ENCODE measurements at places on chromosomes 16 and 17.

DNA sequence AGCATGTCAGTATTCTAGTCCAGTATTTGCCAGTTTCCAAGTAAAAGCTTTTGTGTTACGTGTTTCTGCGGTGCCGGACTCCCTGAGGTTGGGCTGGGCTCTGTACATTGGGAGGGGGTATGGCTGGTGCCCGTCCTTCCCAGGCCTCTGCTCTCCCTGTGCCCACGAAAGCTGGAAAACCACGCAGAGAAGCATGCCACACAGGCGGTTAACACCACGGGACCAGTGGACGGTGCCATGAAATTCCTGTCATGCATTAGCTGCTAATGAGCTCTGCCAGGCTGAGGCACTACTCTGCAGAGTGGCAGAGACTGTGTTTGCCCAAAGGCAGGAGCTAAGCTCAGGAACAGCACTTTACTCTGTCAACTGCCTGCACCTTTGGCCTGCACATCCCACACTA lies 8.1 kb downstream of the SMIM5 start:
- no peak for DNase-seq

DNA sequence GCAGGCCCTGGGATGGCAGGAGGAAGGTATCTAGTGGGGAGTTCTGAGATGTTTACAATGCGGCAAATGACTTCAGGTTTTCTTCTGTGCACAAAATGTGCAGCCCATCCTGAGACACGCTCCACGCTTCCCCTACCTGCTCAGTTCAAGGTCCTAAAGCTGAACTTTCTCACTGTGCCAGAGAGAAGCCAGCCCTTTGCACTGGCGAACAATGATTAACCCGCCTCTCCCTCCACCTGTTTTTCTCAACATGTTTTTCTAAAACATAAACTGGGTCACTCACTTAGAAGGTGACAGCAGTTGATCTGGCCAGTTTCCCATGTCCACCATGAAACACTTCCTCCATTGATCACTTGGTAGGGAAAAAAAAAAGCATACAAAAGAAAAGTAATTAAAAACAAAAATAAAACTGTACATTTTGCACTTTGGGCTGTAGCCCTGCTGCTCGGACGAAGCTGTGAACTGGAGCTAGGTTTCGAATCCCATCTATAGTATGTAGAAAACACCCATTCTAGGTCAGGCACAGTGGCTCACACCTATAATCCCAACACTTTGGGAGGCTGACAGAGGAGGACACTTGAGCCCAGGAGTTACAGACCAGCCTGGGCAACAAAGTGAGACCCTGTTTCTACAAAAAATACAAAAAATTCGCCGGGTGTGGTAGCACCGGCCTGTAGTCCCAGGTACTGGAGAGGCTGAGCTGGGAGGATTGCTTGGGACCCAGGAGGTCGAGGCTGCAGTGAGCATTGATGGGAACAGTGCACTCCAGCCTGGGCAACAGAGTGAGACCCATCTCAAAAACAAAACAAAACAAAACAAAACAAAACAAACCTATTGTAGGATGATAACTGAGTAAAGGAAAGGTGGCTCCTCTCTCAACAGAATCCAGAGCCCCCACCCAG lies 6.1 kb upstream of the G6PC1 start:
- DNase-seq = no peak

DNA sequence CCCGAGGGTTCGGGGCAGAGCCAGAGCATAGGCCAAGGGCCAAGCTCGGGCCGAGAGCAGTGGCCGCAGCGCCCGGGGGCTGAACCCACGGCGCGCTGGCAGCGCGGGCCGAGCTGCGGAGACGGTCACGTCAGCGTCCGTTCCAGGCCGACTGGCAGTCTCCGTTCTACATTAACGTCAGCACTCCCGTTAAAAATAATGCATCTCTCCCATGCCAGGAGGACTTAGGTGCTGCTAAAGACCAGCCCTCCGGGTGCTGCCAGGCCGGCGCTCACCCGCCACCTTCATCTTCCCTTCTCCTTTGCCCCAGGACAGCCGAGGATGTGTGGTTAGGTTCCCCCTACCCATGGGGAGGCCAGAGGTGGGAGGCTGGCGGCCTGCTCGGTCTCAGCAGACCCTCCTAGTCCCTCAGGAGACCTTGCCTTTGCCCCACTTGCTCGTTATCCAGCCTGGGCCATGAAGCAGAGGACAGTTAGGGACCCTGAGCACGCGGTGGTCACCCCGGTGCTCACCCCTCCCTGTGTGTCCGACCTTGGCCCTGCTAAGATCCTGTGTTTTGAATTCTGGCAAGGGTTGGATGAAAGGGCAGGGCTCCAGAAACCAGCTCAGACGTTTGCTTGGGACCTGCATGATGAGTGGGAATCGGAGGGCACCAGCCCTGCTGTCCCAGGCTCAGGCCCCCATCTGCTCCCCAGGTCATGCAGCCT lies 572 bp downstream of the MPG start:
- DNase-seq = peak; percentile 59

GRCh38 chr16:715477-716199 lies 720 bp downstream of the METRN start:
- peak; percentile 43 for DNase-seq

GRCh38 chr16:71954699-71955195 lies 45.5 kb downstream of the PKD1L3 start:
- no peak for DNase-seq

- peak; percentile 91 for DNase-seq
Measured at GRCh38 chr17:12463102-12463501, 202.6 kb upstream of the MYOCD start.

DNA sequence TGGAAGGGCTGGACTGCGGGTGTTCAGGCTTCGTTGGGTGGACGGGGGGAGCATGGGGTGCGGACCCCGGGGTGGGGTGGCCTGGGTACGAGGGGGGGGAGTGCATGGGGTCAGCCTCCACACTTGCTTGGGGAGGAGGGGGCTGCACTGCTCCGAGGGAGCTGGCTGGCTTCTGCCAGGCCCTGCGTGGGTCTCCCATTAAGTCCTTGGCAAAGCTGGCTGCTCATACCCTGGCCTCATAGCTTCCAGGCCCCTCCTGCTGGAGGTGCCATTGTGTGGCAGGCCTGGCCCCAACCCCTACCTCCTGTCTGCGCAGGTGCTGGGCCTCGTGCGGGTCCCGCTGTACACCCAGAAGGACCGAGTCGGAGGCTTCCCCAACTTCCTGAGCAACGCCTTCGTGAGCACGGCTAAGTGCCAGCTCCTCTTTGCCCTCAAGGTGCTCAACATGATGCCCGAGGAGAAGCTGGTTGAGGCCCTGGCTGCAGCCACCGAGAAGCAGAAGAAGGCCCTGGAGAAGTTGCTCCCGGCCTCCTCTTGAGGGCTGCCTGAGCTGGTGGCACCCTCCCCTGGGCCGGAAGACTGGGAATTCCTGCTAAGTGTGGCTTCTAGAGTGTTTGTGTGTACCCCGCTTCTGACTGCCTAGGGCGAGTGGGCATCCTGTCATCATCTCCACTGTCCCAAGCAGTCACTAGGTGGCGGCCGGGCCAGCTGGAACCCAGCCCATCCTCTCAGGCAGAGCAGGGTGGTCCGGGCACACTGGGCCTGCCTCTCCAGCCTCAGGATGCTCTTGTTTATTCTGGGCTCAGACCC lies 1.5 kb downstream of the NUDT16L1 start:
- peak; percentile 23 for DNase-seq

- DNase-seq = peak; percentile 69
Measured at GRCh38 chr17:76053246-76054111, 18.8 kb downstream of the SRP68 start.

DNA sequence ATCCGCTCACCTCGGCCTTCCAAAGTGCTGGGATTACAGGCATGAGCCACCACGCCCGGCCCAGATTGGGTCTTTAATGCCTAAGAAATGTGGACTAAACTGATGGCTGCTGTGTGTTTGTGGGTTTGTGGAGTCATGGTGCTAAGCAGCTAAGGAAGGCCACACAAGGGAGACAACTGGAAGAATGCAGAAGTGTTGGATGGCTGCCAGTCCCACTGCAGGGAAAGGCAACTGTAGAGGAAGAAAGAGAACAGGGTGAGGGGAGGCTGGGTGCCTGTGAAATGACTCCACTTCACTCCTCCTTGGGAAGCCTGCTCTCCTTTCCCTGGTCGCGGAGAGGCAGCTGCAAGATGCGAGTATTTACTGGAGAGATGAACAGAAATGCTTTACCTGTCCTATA lies 23.5 kb upstream of the SIAH1 start:
- peak; percentile 88 for DNase-seq

GRCh38 chr17:78781104-78781892 lies 775 bp downstream of the CYTH1 start:
- DNase-seq = peak; percentile 50

DNA sequence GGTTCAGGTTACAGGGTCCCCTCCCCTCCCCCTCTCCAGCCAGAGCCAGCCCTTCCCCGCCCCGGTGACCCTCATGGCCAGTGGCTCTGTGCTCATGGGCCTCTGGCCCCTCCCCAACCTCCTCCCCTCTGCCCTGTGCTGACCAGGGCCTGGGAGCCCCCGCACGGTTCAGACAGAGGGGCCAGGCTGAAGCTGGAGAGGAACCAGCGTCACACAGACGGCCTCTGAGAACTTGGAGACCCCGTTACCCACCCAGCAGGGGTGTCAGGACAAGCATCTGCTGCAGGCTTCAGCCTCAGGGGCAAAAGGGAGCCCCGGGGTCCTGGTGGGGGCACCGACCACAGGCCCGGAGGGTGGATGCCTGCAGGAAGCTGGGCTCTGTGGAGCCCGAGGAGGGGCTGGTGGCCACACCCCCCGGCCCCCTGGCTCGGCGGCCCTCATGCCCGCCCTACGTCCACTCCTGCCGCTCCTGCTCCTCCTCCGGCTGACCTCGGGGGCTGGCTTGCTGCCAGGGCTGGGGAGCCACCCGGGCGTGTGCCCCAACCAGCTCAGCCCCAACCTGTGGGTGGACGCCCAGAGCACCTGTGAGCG lies at the start of gene WFIKKN1:
TSS of gene WFIKKN1 (plus strand) at position 171 of the 591 bp plus-strand sequence. CDS start at position 440, 269 bp downstream.
- DNase-seq = no peak

DNA sequence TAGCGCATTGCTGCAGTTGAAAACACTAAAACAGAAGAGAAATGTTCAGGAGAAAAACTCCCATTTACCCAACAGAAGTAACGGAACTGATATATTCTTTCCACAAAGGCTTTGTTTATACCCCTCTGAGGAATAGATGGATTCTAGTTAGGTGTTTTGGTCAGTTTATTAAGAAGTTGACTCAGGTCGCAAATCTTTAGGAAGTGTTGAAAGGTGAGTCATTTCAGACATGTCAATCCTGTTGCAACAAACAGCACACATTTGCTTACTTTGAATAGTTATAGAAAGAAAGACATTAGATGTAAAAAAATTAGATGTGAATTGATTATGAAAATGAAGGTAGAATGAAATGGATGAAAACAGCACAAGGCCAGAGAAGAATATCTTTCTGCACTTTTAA lies 941.0 kb downstream of the KCNJ2 start:
- DNase-seq = no peak

DNA sequence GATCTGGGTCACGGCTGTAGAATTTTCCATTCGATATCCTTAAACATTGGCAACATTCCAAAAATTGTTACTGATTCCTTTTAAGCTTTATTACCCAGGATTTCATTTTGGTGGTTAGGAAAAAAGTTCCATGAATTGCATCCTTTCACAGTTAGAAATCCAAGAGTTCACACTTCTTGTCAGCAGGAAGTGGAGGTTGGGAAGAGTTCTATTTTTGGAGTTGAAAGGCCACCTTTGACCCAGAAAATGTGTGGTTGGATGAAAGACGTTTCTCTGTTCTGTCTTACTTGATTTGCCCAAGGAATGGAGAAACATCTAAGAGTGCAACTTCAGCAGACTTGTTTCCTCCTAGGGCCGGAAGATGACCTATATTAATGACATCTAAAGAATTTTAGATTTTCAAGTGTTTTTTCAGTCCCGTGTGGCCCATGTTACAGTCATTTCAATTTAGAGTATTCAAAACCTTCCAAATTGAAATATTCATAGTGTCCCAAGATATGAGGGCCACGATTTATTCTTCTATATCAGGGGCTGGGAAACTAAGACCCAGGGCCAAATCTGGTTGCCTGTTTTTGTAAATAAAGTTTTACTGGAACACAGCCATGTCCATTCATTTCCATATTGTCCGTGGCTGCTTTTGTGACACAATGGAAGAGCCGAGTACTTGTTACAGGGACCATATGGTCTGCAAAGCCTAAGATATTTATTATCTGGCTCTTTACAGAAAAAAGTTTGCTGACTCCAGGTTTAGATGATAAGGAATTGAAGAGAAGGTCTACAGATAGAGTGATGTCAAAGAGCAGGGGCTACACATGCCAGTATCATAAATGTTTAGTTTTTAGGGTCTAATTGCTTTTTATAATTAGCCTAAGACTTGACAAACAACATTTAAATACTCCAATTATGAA lies 50.2 kb downstream of the CDK5R1 start:
- peak; percentile 88 for DNase-seq

DNA sequence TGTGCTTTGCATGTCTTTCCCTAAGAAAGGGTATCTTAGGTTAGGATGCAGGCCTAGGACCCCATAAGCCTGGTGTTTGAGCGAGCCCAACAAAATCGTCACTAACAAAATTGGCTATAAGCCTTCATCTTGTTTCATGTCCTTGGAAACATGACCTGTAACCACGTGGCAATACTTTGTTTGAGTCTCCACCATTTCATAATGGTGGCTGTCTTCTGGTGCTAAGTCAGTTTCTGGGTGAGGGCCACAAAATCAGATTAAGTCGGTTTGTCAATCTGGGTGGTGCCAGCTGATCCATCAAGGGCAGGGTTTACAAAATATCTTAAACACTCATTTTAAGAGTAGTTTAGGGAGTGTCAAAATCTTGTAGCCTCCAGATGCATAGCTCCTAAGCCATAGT lies 33.0 kb downstream of the C16orf54 start:
- DNase-seq = no peak

- peak; percentile 92 for DNase-seq
Measured at GRCh38 chr17:19386051-19386929, 700 bp downstream of the MFAP4 start.

GRCh38 chr17:55426851-55427586 lies 5.4 kb upstream of the MMD start:
- DNase-seq = peak; percentile 27

DNA sequence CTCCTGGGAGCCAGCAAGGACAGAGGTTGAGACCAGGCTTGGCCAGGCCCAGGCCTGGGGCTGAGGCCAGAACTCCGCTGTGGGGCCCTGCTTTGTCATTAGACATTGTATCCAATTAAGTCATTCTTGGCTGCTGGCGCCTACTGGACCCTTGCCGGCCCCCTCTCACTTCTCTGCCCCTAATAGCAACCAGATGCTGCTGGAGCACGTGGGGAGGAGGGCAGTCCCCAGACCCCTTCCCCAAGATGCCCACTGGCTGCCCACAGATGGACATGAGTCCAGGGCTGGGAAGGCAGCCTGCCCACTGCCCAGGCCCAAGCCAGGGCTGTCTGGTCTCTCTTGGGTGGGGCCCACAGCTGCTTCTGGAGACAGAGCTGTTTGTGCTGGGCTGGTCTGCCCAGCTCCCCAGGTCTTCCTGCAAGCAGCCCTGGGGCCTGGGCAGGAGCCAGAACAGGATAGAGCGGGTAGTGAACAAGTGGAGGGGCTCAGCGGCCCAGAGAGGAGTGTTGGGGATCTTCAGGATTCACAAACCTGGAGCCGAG lies 7.8 kb downstream of the PLXDC1 start:
- DNase-seq = no peak

- no peak for DNase-seq
Measured at GRCh38 chr17:42283241-42284023, 4.9 kb upstream of the STAT5A start.

GRCh38 chr17:17570798-17571716 lies 20.5 kb downstream of the PEMT start:
- no peak for DNase-seq
